ENCODE measurements at places on chromosomes 12 and 14.

GRCh38 chr12:91356405-91356804, 173.8 kb upstream of the DCN start:
- DNase-seq = no peak

DNA sequence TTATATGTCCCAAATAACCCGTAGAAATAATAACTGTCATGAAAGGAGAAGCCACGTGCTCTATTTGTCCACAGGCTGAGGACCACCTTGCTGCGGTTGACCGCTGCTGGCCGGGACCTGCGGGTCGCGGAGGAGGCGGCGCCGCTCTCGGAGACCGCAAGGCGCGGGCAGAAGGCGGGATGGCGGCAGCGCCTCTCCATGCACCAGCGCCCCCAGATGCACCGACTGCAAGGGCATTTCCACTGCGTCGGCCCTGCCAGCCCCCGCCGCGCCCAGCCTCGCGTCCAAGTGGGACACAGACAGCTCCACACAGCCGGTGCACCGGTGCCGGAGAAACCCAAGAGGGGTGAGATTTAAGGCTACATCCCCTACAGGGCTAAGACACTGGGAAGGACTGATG, 21.0 kb downstream of the RPGRIP1 start:
- DNase-seq = peak; percentile 5

DNA sequence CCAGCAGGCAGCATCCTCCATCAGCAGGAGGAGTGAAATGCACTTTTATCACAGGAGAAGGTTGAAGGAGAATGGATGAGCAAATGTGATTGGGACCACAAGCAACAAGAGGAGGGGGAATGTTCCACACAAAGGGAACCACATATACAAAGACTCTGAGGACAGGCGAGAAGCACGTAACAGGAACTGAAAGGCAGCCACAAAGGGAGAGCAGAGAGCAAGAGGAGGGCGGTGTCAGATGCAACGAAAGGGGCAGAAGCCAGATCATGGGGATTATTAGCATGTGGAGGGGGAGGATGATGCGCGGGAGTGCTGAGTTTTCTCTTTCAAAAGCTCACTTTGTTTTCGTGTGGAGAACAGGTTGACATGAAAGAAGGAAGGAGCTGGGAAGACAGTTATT, 241.1 kb downstream of the SPTSSA start:
- DNase-seq = no peak

DNA sequence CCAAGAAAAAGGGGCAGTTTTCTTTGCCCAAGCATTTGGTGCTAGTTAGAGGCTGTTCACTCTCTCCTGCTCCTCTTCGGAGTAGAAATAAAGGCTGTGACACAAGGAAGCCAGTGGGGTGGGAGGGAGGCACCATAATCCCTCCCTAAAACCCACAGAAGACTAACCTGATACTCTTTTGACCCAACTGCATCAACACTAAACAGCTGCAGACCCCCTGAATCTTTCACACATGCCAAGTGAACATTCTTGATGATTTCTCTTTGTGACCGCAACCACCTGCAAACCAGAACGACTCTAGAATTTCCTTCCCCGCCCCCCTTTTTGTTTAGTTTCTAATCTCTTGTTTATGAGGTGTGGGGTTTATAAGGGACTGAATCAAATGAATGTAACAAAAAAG, 175.8 kb upstream of the BCL2L14 start:
- no peak for DNase-seq

- no peak for DNase-seq
Measured at GRCh38 chr12:68349220-68349621, 17.1 kb upstream of the MDM1 start.

DNA sequence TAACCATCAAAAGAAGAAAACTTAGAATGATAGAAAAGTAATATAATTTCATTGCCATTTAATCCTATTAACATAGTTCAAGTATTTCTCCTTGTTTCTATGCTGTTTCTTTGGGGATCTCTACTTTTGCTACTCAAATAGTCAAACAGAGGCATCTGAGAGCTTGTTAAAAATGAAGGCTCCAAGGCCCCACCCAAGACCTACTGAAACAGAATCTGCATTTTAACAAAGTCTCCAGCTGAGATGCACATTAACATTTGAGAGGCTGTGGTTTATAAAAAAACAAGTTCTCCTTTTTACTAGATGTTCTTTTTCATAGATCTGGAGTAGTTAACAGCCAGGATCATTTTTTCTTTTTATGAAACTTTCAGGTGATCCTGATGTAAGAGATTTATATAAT, 31.8 kb downstream of the PPFIA2 start:
- DNase-seq = no peak

DNA sequence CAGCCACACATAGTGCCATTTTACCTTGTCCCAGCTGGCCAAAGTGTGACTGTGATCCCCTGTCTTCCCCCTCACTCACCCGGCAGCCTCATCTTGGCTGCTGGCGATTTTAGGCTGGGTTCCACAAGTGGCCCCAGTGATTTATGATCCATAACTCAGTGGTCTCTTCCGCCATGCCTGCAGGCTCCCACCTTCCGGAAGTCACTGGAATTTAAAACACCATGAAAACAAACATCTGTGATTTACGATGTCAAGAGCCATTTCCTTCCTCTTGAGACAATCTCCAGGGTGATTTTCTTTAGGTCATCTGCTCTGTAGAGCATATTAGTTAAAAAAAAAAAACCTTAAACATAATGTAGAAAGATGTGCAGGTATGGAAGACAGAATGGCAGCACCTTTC, 282.3 kb downstream of the CACNA1C start:
- no peak for DNase-seq

GRCh38 chr12:95591731-95592130, 40.5 kb upstream of the USP44 start:
- DNase-seq = no peak

- no peak for DNase-seq
Measured at GRCh38 chr12:62656591-62657362, 190.2 kb downstream of the MON2 start.

DNA sequence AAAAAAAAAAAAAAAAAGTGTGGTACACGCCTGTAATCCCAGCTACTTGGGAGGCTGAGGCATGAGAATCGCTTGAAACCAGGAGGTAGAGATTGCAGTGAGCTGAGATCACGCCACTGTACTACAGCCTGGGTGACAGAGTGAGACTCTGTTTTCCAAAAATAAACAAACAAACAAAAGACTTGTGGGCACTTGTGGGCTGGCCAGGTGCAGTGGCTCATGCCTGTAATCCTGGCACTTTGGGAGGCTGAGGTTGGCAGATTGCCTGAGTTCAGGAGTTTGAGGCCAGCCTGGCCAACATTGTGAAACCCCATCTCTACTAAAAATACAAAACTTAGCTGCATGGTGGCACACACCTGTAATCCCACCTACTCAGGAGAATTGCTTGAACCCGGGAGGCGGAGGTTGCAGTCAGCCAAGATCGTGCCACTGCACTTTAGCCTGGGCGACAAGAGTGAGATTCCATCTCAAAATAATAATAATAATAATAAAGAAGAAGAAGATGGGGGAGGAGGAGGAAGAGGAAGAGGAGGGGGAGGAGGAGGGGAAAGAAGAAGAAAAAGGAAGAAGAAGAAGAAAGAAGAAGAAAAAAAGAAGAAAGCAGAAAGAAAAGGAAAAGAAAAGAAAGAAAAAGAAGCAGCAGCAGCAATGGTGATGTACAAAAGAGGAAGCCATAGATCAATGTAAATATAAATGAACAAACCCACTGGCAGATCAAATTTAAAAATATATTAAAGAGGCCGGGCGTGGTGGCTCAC, 27.9 kb upstream of the CCNT1 start:
- no peak for DNase-seq
